ENCODE measurements at places on chromosomes 13 and 19. TPM values are rescaled to one million over a fixed set of nuclear protein-coding genes. Genes with fewer than 3 reads are reported as not detected.

VSTM2B gene
- total RNA-seq = not detected

THSD1 gene
- total RNA-seq = 4.8 TPM

CYP4F2 gene
- total RNA-seq = not detected

COG3 gene
- 31.0 TPM for total RNA-seq

ZNF460 gene
- 71.8 TPM for total RNA-seq

KIR3DL1 gene
- total RNA-seq = not detected

LILRA1 gene
- total RNA-seq = not detected

WDR83 gene
- total RNA-seq = 15.9 TPM

C19orf18 gene
- total RNA-seq = not detected

DAND5 gene
- not detected for total RNA-seq

FOSB gene
- total RNA-seq = 0.33 TPM

PDE4C gene
- total RNA-seq = not detected

PRTN3 gene
- total RNA-seq = not detected

C19orf12 gene
- total RNA-seq = 24.0 TPM

SIGLEC5 gene
- total RNA-seq = not detected

CCDC194 gene
- total RNA-seq = not detected

GNA15 gene
- not detected for total RNA-seq

CEACAM19 gene
- 2.5 TPM for total RNA-seq

EVI5L gene
- 22.3 TPM for total RNA-seq

CYP2A7 gene
- not detected for total RNA-seq

SOHLH2 gene
- total RNA-seq = 1.7 TPM

GRAMD1A gene
- 27.0 TPM for total RNA-seq

CD70 gene
- total RNA-seq = 0.09 TPM

RTBDN gene
- total RNA-seq = not detected

TNFSF9 gene
- total RNA-seq = 1.7 TPM

PRKCSH gene
- 115 TPM for total RNA-seq

ZNF582 gene
- 5.4 TPM for total RNA-seq

All from fibroblast of the aortic adventitia (primary cell).